ENCODE measurements at places on chromosomes 1 and 21. TPM values are rescaled to one million over a fixed set of nuclear protein-coding genes. Genes with fewer than 3 reads are reported as not detected.
A peak's percentile ranks its signal among the peaks of the same experiment; 100 is the strongest.

- no peak for DNase-seq
Observed at GRCh38 chr1:99614728-99615127, 31.2 kb upstream of the PALMD start.

GRCh38 chr1:7570311-7570710 is 200.8 kb upstream of the VAMP3 start:
- no peak for DNase-seq

DNA sequence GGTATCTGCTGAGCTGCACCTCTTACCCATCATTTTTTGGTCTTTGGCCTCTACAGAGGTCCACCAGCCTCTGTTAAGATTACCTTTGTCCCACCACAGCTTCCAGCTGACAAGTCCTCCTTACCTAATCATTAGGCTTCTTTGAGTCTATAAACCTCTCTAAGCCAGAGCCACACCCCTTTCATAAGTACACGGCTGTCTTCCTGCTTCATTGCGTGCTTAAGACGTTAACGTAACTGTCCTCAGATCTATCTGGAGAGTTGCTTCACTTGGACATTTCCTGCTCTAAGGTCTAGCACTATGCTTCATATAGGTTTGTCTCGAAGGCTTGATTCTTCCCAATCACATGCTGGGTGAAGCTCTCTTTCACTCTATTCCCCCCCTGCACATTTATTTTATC is 71.0 kb upstream of the CACHD1 start:
- no peak for DNase-seq

- no peak for DNase-seq
Observed at GRCh38 chr1:26021647-26022403, at the start of gene EXTL1. Gene EXTL1 (plus strand): TSS chr1:26021775. CDS start chr1:26022647, 872 bp downstream.

DNA sequence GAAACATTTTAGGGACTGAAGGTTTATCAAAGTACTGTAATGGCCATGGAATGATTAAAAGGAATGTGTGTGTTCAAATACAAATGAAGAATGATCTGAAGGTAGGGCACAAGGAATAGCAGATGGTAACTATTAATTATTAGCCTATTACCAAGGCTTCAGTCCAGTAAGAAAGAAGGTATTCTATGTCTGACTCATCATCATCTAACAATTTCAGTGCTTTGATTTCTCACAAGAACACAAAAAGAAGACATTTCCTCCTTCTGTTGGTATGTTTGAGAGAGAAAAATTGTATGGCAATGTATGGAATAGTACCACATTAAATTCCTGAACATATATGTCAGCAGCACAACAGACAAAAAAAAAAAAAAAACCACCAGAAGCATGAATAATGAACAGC is 57.5 kb downstream of the TYW3 start:
- DNase-seq, result no peak

DNA sequence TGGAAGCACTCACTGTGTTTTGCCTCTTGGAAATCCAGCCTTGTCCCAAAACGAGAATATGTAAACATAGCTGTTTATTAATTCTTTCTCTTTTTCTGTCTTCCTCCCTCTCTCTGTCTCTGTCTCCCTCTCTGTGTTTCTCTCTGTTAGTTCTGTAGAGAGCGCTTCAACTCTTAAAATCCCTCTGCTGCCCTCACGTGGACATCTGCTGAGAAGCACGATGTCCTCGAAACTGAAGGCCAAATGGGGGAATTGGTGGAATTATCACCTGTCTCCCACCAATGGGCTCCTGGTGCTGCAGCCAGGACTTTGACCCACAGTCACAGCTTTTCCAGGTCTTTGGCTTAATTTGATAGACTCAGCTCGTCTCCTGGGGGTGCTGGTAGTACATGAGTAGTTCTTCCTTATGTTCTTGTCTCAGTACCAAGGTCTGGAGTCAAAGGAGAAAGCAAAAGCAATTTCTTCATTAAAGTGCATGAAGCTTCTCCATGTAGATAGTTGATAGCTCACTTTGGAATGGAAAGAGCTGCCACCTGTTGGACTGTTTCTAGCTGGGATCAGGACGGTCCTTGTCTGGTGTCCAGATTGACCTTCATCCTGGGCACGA is 5.5 kb upstream of the GBP6 start:
- peak; percentile 47 for DNase-seq

GRCh38 chr1:172801771-172802322 is 142.9 kb downstream of the FASLG start:
- no peak for DNase-seq

DNA sequence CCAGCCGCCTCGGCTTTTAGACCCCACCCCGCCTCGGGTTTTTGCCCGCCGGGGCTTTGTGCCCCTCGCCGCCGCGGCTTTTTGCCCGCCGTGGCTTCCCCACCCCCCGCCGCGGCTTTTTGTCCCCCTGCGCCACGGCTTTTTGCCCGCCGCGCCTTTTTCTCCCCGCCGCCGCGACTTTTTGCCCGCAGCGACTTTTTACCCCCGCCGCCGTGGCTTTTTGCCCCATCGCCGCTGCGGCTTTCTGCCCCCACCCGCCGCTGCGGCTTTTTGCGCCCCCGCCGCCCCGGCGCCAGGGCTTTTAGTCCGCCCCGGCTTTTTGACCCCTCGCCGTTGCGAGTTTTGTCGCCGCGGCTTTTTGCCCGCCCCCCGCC is 474.4 kb downstream of the FAM72C start:
- no peak for DNase-seq

GRCh38 chr1:154614901-154615300 is 6.9 kb upstream of the ADAR start:
- DNase-seq, result no peak

DNA sequence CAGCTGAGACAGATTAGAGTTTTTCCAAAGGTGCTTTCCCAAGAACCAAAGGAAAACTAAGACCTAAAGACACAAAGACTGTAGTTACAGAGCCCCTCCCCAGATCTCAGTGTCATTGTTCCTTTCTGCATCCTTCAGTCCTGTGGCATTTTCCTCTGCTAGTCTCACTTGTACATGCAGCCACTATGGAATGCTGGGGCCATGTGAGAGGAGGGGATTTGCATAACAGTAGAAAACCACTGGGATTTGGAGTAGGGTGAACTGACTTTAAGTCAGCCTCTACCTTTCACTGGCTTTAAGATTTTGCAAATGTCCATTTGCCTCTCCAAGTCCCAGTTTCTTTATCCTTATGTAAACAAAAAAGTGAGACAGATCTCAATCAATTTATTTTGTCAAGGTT is 119.4 kb upstream of the F3 start:
- DNase-seq, result no peak

GRCh38 chr1:14108356-14109275 is 408.6 kb downstream of the PRDM2 start:
- no peak for DNase-seq

DNA sequence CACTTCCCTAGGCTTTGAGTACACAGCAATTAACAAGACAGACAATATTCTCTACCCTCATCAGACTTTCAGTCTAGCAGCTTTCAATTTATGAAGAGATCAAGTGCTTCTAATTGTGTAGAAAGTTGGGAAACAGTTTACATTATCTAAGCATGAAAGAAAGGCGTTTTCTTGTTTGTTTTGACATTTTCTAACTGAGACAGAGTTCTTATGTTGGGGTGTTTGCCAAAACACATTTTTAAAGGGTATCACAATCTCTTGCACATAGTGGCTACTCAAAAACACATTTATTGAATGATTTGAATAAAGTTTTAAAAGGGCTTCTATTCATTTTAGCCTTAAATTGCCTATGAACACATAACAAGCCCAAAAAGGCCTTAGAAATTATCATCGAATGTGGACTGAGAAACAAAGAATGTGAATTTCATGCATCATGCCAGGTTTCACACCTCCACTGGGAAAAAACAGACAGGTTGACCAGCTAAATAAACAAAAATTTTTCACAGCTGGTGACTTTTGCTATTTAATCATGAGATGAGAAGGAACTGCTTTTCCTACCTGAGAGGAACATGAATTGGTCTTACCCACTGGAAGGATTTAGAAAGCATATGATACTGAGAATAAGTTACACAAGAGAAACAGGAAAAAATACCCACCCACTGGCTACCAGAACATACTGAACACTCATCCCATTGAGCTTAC is 394.5 kb upstream of the PKN2 start:
- no peak for DNase-seq

- DNase-seq, result no peak
Observed at GRCh38 chr1:12152113-12152891, 14.5 kb upstream of the TNFRSF1B start.

GRCh38 chr1:173038875-173039554 is 11.7 kb downstream of the TNFSF18 start:
- DNase-seq, result no peak

GRCh38 chr1:65309304-65310077 is at the start of gene DNAJC6:
Gene DNAJC6 (plus strand): TSS chr1:65309543. CDS start chr1:65309746, 203 bp downstream.
- peak; percentile 64 for DNase-seq

- no peak for DNase-seq
Observed at GRCh38 chr1:31521761-31522555, 54.4 kb upstream of the TINAGL1 start.

GRCh38 chr1:80731241-80731894 is 1069.4 kb upstream of the ADGRL2 start:
- no peak for DNase-seq

THEM5 gene
- total RNA-seq, result not detected

SPRR2F gene
- total RNA-seq, result not detected

MYBPH gene
- not detected for total RNA-seq

NBPF4 gene
- total RNA-seq, result not detected

C1QA gene
- not detected for total RNA-seq

AKNAD1 gene
- total RNA-seq, result 1.5 TPM

CNST gene
- total RNA-seq, result 26.1 TPM

COL9A2 gene
- 0.61 TPM for total RNA-seq

URB1 gene
- total RNA-seq, result 25.4 TPM
